Cortex of kidney (tissue), 1 donor: ENCODE measurements at places on chromosomes 3 and 15.

- no peak for DNase-seq
Observed at GRCh38 chr15:63107895-63108546, 13.6 kb upstream of the LACTB start.

- no peak for DNase-seq
Observed at GRCh38 chr15:75349851-75350588, 3.2 kb downstream of the NEIL1 start.

DNA sequence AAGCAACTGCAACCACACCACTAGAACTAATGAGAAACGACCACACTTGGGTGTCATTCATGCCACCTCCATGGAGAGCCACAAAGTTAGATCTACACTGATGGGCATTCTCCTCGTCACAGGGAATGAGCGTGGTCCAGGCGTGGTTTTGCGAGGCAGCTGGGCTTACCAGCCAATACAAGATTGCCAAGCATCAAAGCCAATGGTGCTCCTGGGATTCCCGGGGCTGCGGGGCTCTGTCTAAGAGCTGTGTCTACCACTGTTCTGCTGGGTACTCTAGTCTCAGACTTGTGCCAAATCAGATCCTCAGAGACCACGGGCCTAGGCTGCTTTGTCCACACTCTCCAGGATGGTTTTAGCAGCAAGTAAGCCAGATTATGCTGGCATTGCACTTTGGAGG lies 43.8 kb downstream of the RAB6B start:
- DNase-seq, result no peak

- DNase-seq, result no peak
Observed at GRCh38 chr3:117118604-117119003, 409.0 kb downstream of the TUSC7 start.

DNA sequence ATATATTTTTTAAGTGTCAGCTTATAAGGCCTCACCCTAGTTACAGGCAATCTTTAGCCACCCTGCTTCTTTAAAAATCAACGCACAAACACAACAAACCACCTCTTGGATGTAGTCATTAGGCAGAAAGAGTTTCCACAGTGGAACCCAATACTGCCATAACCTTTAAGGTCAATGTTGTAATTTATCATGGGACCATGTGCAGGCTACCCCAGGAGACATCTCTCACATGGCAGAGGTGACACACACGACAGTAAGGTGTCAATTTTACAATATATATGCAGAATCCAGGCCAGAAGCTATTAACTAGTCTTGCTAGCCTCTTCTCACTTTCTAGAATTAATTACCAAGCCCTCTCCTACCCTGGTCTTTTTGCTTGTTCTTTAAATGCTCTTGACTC lies 336.5 kb downstream of the MAGI1 start:
- no peak for DNase-seq

GRCh38 chr3:125957674-125958510 lies 11.1 kb upstream of the ROPN1B start:
- DNase-seq, result no peak

- DNase-seq, result no peak
Observed at GRCh38 chr3:37243820-37244748, 69.7 kb upstream of the LRRFIP2 start.

GRCh38 chr3:53218131-53218530 lies 37.7 kb downstream of the TKT start:
- DNase-seq, result no peak

DNA sequence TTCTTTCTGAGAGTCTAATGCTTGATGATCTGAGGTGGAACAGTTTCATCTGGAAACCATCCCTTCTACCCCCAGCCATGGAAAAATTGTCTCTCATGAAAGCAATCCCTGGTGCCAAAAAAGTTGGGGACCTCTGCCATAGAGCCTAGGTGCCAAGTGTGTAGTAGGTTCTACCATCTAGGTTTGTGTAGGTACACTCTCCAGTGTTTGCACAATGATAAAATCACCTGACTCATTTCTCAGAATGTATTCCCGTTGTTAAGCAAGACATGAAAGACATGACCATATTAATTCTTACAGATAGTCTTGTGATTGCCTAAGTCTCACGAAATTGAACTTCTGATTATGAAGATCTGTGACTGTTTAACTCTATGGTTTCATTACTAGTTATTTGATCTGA lies 68.6 kb downstream of the KAT2B start:
- no peak for DNase-seq

GRCh38 chr15:88187195-88187594 lies 69.3 kb downstream of the NTRK3 start:
- DNase-seq, result no peak

DNA sequence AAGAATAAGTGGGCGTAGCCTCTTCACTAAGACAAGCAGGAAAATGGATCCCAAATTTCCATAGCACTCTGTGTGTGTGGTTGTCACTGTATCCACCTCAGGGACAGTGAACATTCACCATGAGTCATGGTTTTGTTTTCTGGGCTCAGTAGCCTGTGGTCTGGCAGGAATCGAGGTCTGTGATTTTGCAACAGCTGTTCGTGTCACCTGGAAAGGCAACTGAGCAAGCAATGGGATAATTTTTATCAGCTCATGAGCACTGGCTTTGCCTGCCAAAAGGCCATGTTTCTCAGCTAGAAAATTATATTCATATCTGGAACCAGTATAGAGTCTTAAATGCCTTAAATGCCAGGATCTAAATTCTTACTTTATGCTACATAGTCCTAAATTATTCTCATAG lies 60.9 kb downstream of the STRIT1 start:
- no peak for DNase-seq

DNA sequence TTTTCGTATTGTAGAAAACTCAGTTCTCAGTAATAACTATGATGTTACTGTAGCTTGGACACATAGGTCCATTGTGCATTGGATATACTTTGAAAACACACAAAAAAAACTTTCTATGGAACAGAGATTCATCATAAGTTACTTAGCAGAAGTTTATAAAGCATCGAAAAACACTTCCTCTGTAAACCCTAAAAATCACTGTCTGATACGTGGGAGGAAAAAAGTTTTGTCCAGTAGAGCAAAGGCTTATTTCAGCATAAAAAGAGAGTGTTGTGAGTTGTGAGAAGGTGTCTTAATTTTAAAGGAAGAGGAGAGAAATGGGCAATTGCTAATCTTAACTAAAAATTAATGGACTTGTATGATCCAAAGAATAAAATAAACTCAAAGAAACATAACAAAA lies 64.8 kb downstream of the OSTN start:
- DNase-seq, result no peak

- DNase-seq, result no peak
Observed at GRCh38 chr3:52454250-52454937, 553 bp upstream of the TNNC1 start.
